ENCODE measurements at places on chromosomes 3 and 15. TPM values are rescaled to one million over a fixed set of nuclear protein-coding genes. Genes with fewer than 3 reads are reported as not detected.

GRCh38 chr3:16205156-16205870, 30.8 kb downstream of the GALNT15 start:
- no peaks in the 10 kb centered on the region for H3K27me3 ChIP-seq
- H3K36me3 ChIP-seq: no peaks in the 10 kb centered on the region
- DNase-seq: no peak
- H3K27ac ChIP-seq: no peak overlapping the region
- H3K4me3 ChIP-seq: no peak overlapping the region
- peaks cover 15% of the 10 kb centered on the region for H3K4me1 ChIP-seq

The SYNM gene
- total RNA-seq: 4.5 TPM

GRCh38 chr3:76514836-76515235, 525.1 kb upstream of the ROBO2 start:
- no peak overlapping the region for H3K27ac ChIP-seq
- no peaks in the 10 kb centered on the region for H3K4me1 ChIP-seq
- no peak for DNase-seq
- no peaks in the 10 kb centered on the region for H3K27me3 ChIP-seq
- no peak overlapping the region for H3K4me3 ChIP-seq

The SCG3 gene
- total RNA-seq: 18.3 TPM

The CX3CR1 gene
- not detected for total RNA-seq

GRCh38 chr3:86175593-86176444, 815.1 kb downstream of the VGLL3 start:
- DNase-seq: peak; percentile 83
- H3K36me3 ChIP-seq: no peaks in the 10 kb centered on the region
- H3K4me1 ChIP-seq: peaks cover 8% of the 10 kb centered on the region

The INAFM2 gene
- 5.2 TPM for total RNA-seq

The IRAK2 gene
- 0.66 TPM for total RNA-seq

DNA sequence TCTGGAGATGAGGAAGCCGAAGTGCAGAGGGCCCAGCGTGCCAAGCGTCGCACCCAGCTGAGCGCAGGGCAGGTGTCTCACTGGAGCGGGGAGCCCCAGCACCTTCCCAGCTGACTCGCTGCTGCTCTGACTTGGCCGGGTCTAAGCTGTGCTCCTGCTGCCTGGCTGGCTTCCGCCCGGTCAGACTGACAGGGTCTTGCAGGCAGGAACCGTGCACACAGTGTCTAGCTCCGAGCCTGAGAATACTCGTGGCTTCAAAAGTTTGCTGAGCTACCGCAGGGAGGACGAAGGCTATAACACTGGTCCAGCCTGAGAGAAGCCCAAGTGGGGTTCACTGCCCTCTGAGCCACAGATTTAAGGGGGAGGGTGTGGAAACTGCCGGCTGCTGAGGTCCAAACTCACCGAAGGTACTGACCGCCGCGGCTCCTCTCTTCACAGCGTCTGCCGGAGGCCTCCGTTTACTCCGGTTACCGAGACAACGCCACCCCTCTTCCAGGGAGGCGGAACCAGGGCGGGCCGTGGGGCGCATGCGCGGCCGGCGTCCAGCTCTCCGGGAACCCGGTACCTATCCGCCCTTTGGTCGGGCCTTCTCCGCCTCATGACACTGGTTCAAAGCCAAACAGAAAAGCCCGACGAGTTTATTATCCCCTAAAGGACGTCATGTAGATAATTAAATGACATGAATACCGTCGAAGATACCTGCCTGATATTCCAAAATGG, at the start of gene CFAP44:
Gene CFAP44 (minus strand): TSS at position 443 of the 720 bp plus-strand sequence. CDS start 7,829 bp downstream, outside the sequence.
- DNase-seq: peak; percentile 95
- peaks cover 6% of the 10 kb centered on the region for H3K36me3 ChIP-seq
- H3K27me3 ChIP-seq: no peaks in the 10 kb centered on the region

DNA sequence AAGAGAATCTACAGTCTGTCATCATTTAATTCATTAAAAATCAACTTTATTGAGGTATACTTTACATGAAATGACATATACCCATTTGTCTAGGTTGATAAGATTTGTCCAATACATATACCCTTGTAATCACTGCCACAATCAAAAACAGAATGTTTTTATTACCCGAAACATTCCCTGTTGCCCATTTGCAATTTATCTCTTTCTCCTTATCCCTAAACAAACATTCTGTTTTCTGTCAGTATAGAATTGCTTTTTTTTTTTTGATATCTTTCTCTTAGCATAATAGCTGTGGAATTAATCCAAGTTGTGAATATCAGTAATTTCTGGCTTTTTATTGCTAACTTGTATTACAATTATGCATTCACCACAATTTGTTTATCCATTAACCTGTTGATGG, 4.3 kb upstream of the CNTN6 start:
- no peak for DNase-seq
- H3K27ac ChIP-seq: no peak overlapping the region
- no peaks in the 10 kb centered on the region for H3K4me1 ChIP-seq
- H3K27me3 ChIP-seq: no peaks in the 10 kb centered on the region
- H3K4me3 ChIP-seq: no peak overlapping the region
- no peaks in the 10 kb centered on the region for H3K36me3 ChIP-seq

DNA sequence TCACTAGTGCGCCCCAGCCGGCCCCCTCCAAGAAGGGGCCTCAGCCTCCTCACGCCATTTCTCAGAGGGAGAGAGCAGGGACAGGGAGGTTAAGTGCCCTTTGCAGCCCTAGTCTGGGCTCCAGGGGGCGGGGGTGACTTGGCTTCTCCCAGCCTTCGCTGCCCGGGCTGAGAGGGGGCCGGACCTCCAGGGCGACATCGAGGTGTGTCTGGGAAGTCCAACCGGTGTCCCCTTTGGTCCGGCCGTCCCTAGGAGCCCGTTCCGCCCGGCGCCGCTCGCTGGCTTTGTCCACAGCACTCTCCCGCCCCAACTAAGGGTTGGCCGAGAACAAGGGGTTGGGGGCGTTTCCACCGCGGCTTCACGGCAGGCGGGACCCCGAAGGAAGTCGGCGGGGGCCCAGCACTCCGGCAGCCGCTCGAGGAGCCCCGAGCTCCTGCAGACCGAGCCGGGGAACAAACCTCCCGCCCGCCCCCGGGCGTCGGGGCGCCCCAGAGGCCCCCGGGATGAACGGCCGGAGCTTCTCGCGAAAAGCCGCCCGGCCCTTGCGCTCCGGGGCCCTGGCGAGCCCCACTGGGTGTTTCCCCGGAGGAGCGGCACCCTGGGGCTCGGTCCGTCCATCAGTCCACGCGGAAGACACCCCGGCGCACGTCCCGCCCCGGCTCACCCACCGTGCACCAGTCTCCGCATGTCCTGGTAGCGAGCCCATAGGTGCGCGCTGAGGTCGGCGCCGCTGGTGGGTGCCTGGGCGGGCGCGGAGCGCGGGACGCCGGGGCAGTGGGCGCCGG, 627 bp downstream of the NT5DC2 start:
- H3K27me3 ChIP-seq: no peaks in the 10 kb centered on the region
- H3K4me1 ChIP-seq: peaks cover 5% of the 10 kb centered on the region

GRCh38 chr3:197364410-197365071, 66.1 kb upstream of the DLG1 start:
- H3K36me3 ChIP-seq: no peaks in the 10 kb centered on the region
- no peak for DNase-seq
- peaks cover 16% of the 10 kb centered on the region for H3K4me1 ChIP-seq

- H3K4me3 ChIP-seq: no peak overlapping the region
- no peak for DNase-seq
- no peak overlapping the region for H3K27ac ChIP-seq
These were observed 8.1 kb upstream of the IL20RB start for GRCh38 chr3:136949708-136950107.

DNA sequence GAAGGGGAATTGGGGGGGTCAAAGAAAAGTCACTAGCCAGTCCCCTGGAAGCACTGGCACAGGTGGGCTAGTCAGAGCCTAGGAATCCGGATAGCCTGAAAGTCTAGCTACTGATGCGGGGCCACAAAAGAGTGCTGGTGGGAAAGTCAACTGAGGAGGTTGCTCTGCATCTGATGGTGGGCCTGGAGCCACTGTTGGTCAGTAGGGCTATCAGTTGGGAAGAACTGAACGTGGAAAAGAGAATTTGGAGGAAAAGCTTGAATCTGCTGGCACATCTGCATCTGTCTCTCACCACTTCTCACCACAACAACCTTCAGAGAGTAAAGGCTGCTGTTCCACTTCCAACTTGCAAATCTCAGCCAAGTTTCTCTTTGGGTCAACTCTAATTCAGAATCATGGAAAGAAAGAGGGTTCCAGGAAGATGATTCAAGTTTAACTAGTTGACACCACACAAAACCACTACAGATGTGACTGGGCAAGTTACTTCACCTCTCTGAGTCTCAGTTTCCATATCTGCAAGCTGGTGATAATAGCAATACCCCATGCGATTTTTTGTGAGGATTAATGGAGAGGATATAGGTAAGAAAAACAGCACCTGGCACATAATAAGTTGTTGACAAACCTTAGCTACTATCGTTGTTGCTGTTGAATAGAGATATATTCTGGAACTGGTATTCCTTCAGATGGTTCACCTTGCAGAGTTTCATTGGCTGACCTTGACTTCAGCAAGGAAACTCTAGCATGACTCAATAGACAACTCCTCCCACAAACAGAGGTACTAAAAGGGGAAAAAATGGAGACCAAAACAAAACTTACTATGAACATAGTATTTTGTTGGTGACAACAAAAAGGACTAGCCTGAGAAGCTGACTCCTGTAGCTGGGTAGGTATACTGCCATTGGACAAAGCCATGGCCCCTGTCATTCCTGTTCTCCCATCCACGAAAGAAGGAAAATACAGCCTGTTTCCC, 280.2 kb upstream of the STT3B start:
- DNase-seq: no peak
- no peak overlapping the region for H3K27ac ChIP-seq
- no peaks in the 10 kb centered on the region for H3K27me3 ChIP-seq

DNA sequence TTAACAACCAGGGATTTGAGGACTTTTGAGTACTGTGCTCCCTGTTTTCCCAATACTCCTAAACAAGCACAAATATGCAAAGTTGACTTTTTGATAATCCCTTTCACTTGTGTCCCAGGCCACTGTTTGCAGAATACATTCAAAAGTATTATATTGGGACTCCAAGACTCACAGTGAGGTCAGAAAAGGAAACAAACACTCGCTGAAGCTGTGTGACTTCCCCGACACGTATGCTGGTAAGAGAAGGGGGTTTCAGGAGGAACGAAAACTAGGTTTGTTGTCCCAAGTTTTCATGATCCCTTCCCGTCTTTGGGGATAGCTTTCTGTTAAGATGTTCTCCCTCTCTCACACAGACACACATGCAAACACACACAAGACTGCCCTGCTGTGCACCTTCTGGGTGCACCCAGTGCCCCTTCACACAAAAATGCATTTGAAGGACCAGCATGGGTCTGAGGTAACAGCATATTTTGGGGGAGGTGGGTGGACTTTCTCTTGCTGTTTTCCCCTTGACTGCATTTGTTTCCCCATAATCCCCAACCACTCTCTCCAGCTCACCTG, 225.2 kb upstream of the PRICKLE2 start:
- peaks cover 25% of the 10 kb centered on the region for H3K27me3 ChIP-seq
- no peaks in the 10 kb centered on the region for H3K36me3 ChIP-seq
- H3K4me1 ChIP-seq: no peaks in the 10 kb centered on the region

GRCh38 chr3:195808741-195809290, 2.9 kb downstream of the MUC4 start:
- H3K4me1 ChIP-seq: no peaks in the 10 kb centered on the region
- H3K27me3 ChIP-seq: no peaks in the 10 kb centered on the region
- H3K27ac ChIP-seq: no peak overlapping the region
- no peak overlapping the region for H3K4me3 ChIP-seq
- no peaks in the 10 kb centered on the region for H3K36me3 ChIP-seq
- peak; percentile 50 for DNase-seq

The CADM2 gene
- total RNA-seq: 24.1 TPM

GRCh38 chr3:177992993-177993970, 543.0 kb upstream of the KCNMB2 start:
- no peak overlapping the region for H3K27ac ChIP-seq
- H3K36me3 ChIP-seq: no peaks in the 10 kb centered on the region
- H3K27me3 ChIP-seq: no peaks in the 10 kb centered on the region

The TARS3 gene
- 15.1 TPM for total RNA-seq

GRCh38 chr3:156681002-156681401, 6.6 kb downstream of the TIPARP start:
- H3K4me1 ChIP-seq: peaks cover 27% of the 10 kb centered on the region
- peak overlapping the region; percentile 66 for H3K4me3 ChIP-seq
- H3K27me3 ChIP-seq: no peaks in the 10 kb centered on the region
- H3K36me3 ChIP-seq: peaks cover 62% of the 10 kb centered on the region
- DNase-seq: peak; percentile 73

GRCh38 chr15:89291934-89292438, 42.6 kb downstream of the POLG start:
- no peak overlapping the region for H3K27ac ChIP-seq
- peaks cover 81% of the 10 kb centered on the region for H3K36me3 ChIP-seq
- H3K27me3 ChIP-seq: no peaks in the 10 kb centered on the region
- DNase-seq: no peak
- H3K4me1 ChIP-seq: no peaks in the 10 kb centered on the region
- H3K4me3 ChIP-seq: no peak overlapping the region

GRCh38 chr15:66670175-66670574, 31.9 kb upstream of the SMAD6 start:
- H3K27ac ChIP-seq: no peak overlapping the region
- no peaks in the 10 kb centered on the region for H3K36me3 ChIP-seq
- peaks cover 9% of the 10 kb centered on the region for H3K4me1 ChIP-seq
- H3K27me3 ChIP-seq: no peaks in the 10 kb centered on the region

GRCh38 chr15:66595931-66596545, 30.2 kb upstream of the LCTL start:
- no peak for DNase-seq
- H3K4me3 ChIP-seq: no peak overlapping the region
- H3K4me1 ChIP-seq: peaks cover 17% of the 10 kb centered on the region
- no peak overlapping the region for H3K27ac ChIP-seq
- H3K36me3 ChIP-seq: no peaks in the 10 kb centered on the region

- DNase-seq: no peak
- no peak overlapping the region for H3K27ac ChIP-seq
- no peaks in the 10 kb centered on the region for H3K27me3 ChIP-seq
- peaks cover 46% of the 10 kb centered on the region for H3K36me3 ChIP-seq
These were observed 68.0 kb downstream of the FNDC3B start for GRCh38 chr3:172107403-172107802.

GRCh38 chr3:66423791-66424190, 77.0 kb downstream of the LRIG1 start:
- H3K4me1 ChIP-seq: no peaks in the 10 kb centered on the region
- H3K27ac ChIP-seq: no peak overlapping the region
- DNase-seq: no peak
- no peak overlapping the region for H3K4me3 ChIP-seq
- peaks cover 51% of the 10 kb centered on the region for H3K36me3 ChIP-seq

The MORC1 gene
- total RNA-seq: not detected

DNA sequence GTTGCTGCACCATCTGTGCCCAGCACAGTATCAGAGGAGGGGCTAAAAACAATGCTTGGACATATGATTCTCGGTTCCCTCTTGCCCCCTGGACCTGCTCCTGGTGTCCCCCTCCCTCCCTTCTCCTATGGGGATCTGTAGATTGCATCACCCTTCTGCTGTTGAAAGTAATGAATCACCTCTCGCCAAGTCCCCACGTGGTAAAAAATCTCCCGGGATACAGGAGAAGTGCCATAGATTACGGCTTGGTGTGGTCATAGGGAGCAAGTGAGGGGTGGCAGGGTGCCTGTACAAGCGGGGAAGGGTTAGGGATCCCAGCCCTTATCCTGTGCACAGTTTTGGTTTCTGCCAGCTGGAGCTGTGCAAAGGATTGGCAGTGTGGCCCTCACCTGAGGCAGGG, 37.7 kb downstream of the AMOTL2 start:
- no peaks in the 10 kb centered on the region for H3K27me3 ChIP-seq
- no peaks in the 10 kb centered on the region for H3K36me3 ChIP-seq
- peaks cover 40% of the 10 kb centered on the region for H3K4me1 ChIP-seq
- H3K4me3 ChIP-seq: no peak overlapping the region
- DNase-seq: no peak

The RYR3 gene
- total RNA-seq: 2.6 TPM

Measured in endodermal cell (in vitro differentiated cells).